SK-MEL-5 (cell line): ENCODE measurements at places on chromosomes 3 and 15.

- DNase-seq = no peak
Measured at GRCh38 chr15:31376511-31376910, 49.9 kb downstream of the KLF13 start.

GRCh38 chr3:116007000-116007399 lies 383.7 kb downstream of the GAP43 start:
- no peak for DNase-seq

DNA sequence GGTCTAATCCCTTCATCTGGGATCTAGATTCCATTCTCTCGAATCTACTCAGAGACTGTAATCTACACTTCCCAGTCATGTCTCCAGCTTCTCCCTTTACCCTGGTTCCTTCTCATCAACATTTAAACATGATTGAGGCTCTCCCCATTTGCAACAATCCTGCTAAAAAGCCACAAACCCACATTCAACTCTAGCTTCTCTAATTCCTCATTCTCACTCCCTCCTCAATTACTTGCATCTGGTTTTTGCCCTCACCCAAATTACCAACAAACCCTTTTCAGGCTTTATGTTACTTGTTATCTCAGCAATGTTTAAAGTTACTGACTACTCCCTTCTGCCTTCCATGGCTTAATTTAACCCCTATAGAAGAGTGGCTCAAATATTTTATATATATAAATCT lies 11.5 kb downstream of the ETFA start:
- no peak for DNase-seq

- DNase-seq = no peak
Measured at GRCh38 chr15:83926116-83926515, 272.2 kb downstream of the ADAMTSL3 start.
